ENCODE measurements at places on chromosomes 2 and 18.
A peak's percentile ranks its signal among the peaks of the same experiment; 100 is the strongest.

DNA sequence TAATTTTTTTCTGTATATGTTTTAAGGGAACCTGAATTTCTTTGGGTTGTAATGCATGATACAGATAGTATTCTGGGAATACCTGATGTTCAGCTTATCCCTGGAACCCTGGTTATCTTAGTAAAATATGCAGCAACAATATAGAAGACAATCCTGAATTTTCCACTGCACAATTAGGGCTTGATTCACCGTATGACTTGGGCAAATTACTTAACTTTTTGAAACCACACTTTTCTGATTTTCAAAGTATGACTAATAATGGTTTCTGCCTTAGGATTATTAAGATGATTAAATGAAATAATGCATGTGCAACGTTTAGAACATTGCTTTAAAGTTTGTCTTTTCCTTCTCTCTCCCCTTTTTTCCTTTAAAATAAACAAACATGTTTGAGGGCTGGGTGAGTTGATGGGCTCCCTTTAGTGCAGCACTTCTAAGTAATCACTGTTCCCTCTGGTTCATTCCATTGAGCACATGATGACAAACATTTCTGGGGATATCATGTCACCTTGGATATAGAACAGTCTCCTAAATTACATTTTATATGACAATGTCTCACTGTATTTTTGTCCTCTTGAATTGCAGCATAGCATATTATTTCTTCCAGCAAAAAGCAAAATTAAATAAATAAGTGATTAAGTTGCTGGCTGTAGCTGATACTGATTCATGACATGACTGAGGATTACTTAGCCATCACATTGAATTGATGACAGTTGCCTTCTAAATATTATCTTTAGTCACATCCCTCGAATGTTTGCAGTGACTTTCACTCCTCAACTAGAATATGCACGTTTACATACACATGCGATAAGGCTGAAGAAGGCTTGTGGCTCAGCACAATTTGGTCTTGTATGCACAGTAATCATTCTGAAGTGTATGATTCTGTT, 254.5 kb downstream of the NEDD4L start:
- no peak for DNase-seq

- DNase-seq = no peak
These were observed 10.0 kb downstream of the NGEF start for GRCh38 chr2:233002829-233003657.

DNA sequence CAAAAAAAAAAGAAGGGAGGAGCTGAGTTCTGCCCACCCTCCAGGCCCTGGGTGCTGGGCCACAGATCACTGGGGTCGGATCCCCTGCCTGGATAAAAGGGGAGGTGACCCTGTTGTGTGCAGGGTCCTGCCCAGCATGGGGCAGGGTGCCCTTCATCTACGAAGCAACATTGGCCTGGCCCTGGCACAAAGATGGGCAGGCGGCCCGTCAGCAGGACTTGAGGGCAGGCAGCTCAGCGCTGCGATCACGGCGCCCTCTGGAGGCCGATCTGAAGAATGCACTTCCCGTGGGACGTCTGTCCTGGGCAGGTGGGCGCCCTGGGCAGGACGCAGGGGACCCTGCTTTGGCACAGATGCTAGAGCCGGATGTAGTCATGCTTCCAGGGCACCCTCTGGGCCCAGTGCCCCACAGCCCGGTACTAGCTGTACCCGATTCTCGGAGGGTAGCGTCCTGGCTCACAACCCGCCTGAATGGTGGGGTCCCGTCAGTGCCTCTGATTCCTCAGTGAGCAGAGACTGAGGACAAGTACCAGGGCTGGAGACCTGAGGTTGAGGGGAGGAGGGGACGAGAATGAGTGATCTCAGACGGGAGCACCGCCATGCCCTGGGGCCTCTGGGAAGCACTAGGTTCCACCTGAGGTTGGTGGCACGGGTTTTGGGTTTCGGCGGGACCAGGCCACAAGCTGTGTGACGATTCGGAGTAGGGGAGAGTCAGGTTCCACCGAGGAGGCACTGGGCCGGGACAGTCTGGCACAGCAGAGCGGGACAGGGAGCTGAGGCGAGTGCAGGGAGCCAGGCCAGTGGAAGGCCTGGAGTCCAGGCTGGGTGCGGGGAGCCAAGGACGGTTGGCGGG, 18.0 kb downstream of the ARID5A start:
- peak; percentile 40 for DNase-seq

- no peak for DNase-seq
These were observed 28.0 kb downstream of the SH2D6 start for GRCh38 chr2:85446296-85447221.

- no peak for DNase-seq
These were observed 225.7 kb downstream of the EPHA4 start for GRCh38 chr2:221346411-221346810.

DNA sequence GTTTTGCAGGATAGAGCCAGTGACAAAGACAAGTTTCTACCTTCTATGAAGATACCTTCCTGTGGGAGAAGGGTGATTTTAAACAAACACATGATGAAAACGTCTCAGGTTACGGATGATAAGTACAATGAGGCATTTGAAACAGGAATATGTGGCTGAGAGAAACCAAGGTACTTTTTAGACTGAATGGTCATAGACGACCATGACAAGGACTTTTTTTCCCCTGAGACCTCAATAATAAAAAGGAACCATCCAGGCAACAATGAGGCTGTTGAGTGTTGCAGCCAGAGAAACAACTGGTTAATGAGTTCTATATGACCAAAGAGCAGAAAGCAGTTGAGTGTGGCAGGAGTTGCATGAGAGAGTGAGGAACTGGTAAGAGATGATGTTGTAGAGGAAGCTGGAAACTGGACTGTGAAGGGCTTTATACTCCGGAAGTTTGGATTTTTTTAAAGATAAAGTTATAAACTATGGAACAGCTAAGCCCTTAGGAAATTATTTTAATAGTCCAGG, 306.1 kb upstream of the CYRIA start:
- no peak for DNase-seq

- no peak for DNase-seq
These were observed 145.9 kb downstream of the FMNL2 start for GRCh38 chr2:152480821-152481399.

GRCh38 chr2:65367524-65367923, 64.9 kb downstream of the SPRED2 start:
- DNase-seq = no peak

- DNase-seq = no peak
These were observed 14.1 kb upstream of the EML6 start for GRCh38 chr2:54709336-54709809.
